ENCODE measurements at places on chromosomes 1 and 21.

DNA sequence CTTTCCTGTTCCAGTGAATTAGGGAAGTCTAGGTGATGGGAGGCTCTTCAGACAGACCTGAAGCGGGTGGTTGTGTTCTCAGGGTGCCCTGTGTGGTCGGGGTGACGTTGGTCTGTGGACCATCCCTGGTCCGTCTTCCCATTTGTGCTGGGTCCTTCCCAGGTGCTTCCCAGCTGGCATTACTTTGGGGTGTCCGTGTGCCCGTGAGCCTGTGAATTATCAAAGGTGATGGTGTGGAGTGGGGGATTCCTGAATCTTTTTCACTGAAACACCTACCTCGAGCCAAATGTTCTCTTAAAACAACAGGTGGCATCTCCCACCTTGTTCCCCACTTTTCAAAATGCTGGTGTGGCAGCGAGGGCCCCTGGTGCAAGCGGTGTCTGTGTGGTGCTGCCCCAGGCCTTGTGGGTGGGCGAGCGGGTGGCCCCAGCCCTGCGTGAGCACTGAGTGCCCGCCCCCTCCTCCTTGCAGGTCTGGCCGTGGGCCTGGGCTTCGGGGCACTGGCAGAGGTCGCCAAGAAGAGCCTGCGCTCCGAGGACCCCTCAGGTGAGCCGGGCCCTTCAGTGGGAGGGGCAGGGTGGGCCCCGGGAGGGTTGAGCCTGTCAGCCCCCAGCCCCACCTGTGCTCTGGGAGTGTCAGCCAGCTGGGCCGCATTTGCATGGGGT is 37.0 kb downstream of the COQ8A start:
- no peak for DNase-seq

DNA sequence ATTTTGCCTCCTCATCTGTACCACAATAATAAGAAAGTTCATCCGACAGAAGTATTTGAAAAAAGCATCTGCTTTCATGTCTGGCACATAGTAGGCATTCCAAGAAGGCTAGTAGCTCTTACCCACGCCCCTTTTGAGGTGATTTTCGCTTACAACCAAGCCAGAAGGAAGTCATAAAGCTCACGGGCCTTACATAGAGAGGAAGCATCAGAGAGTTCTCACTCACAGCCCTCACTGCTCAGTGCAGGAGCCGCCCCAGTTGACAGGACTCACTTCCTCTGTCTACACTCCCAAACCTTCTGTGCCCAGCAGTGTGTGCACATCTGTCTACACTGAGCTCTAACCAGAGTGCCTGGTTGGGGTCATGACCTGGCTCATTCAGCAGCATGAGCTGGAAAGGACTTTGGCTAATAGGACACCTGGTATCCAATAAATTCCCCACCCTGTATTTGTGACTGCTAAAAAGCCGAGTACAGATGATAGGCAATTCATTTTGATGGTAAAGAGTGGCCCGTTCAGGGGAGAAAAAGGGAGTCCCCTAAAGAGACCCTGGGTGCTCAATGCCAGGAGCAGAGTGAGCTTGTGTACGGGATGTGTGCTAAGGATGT is 36.8 kb upstream of the DUSP10 start:
- DNase-seq = no peak

GRCh38 chr1:236066054-236066453 is 1.2 kb upstream of the NID1 start:
- no peak for DNase-seq

- no peak for DNase-seq
Measured at GRCh38 chr1:118144684-118145083, 40.3 kb downstream of the SPAG17 start.

GRCh38 chr21:41582298-41582840 is 74.4 kb upstream of the TMPRSS2 start:
- DNase-seq = no peak

DNA sequence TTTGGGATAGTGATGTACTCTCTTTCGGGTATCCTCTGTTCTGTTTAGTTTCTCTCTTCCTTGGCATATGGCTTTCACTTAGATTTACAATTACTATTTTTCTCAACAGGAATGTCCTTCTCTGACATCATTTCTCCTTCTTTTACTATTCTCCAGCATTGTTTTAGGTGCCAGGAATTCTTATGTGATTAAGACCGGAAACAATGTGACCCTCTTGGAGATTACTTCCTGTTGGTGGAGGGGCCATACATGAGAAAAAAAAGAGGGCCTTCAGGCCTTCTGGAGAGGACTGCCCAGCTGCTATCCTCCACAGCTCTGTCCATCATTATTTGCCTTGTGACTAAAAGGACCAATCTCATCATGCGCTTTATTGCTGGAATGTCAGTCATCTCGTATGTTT is 50.4 kb upstream of the ADAMTS5 start:
- no peak for DNase-seq

DNA sequence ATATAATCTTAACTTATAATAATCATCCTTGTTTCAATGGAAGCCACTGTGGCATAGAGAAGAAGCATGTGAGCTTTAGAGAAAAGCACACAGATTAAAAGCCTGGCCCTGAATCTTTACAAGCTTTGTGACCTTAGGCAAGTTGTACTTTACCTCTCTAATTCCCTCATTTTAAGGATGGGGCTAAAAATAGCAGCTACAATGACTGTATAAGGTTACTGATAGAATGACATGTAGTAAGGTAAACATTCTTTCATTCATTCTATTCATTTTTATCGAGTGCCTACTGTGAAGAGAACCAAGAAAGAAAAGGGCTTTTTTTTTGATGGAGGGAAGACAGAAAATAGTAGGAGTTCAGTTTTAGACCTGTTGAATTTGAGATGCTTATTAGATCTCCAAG is 25.6 kb downstream of the CDKN2C start:
- no peak for DNase-seq

GRCh38 chr1:18606443-18607288 is 24.0 kb upstream of the PAX7 start:
- no peak for DNase-seq

GRCh38 chr1:201634261-201634660 is 95.3 kb downstream of the NAV1 start:
- no peak for DNase-seq

DNA sequence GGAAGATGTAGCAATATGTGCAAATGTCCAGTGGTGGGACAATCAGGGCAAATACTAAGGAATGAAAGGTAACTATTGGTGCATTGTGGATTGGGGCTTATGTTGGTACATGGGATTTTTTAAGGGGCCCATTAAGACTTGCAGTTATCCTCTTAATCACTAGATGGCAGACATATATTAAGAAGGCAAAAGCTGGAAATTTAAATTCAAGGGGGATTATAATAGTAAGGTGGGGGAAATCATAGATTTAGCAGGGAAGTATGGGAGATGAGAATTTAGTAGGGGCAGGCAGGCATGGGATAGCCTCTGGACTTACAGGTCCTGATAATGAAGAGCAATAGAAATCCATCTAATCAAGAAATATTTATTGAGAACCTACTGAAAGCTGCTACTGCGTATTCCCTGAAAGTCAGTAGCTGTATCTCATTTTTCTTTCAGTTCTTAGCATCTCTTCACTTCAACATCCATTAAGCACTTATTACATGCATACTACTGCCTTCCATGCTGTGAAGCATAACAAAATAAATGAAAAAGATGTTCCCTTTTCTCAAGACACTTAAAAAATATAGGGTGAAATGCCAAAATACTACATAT is 251.8 kb downstream of the CRB1 start:
- DNase-seq = no peak

GRCh38 chr21:45788198-45788597 is 144.7 kb downstream of the PCBP3 start:
- DNase-seq = no peak

DNA sequence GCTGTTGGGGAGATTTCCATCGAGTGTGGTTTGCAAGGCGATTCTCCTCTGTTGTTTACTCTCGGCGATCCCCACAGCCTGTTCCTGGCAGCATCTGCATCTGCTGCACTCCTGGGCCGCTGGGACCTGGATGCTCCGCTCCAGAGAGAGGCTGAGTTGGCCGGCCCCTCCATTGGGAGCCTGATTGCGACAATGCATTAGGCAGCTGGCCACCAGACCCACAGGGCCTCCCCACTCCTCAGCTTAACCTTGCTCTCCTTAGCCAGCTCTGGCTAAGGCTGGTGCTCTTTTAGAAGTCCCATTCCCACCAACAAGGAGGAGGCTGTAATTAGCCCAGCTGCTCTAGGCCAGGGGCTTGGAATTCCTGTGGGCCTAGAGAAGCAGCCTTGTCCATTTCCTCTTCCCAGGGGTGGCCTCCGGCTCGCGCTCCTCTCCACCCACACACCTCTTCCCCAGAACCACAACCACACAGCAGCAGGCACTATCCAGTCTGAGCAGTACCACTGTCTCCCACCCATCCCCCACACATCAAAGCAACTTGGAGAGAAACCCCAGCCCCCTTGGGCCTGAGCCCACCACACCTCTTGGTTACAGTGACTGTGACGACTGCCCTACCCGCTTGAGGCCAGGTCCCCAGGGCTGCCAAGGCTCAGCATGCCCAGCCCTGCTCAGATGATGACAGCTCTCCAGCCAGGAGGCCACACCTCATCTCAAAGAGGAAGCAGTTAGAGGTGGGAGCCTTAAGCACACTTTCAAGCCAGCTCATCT is 193.8 kb upstream of the EDN2 start:
- no peak for DNase-seq

DNA sequence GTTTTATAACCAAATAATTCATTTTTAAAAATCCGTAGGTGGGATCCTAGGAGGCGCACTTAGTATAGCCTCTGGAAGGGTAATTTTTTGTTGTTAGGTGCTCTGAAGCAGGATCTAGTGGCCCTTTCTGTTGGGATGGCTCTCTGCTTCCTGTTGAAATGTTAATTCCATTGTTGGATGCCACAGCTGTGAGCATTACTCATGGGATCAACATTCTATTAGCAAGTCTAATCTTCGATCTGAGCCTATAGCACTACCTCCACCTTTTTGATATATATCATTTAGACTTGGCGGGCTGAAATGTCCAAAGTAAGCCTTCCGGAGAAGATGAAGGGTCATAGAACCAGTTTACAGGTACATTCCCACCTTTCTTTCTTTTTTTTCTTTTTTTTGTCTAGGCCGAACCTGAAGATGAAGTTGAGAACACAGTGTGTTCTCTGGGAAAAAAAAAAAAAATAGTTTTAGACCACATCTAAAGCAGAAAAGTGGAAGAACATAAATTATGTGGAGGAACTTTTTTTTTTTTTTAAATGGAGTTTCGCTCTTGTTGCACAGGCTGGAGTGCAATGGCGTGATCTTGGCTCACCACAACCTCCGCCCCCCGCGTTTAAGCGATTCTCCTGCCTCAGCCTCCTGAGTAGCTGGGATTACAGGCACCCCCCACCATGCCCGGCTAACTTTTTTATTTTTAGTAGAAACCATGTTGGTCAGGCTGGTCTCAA is 1.4 kb downstream of the CXADR start:
- no peak for DNase-seq

DNA sequence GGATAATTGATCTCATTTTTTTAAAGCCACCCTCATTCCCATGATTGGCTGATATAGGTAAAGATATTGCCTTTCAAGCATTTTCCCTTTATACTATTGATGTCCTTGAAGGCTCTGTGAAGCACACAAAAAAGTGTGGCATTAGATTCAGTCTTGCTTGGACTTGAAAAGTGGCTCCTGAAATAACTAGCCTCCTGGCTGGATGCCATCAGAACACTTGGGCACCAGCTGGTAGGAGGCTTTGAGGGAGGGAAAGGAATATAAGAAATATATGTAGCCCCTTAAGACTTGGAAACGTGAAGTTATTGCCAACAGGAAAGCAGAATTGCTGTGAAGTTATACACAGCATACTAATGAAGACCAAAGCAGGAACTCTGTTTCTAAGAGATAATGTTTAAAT is 14.1 kb downstream of the MTR start:
- DNase-seq = no peak

- no peak for DNase-seq
Measured at GRCh38 chr1:8367571-8368194, 49.8 kb downstream of the SLC45A1 start.

GRCh38 chr1:11730429-11730891 is 5.5 kb upstream of the AGTRAP start:
- no peak for DNase-seq

DNA sequence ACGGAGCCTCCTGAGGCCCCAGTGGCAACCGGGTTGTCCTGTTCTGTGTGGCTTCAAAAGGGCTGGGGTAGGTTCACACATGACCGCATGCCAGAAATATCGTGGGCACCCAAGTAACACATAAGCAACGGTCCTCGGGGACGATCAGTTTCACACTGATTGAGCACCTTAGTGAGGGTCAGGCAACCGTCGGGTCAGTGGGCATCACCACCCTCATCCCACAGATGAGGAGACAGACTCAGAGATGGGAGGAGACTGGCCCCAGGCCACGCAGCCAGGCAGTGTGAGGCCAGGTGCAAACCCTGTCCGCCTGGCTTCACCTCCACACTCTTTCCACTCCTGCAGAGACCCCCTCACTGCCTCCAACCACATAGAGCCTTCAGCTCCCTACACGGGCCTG is 309.8 kb downstream of the MATN1 start:
- DNase-seq = no peak

GRCh38 chr1:42841010-42841409 is 5.4 kb upstream of the ZNF691 start:
- DNase-seq = no peak

- DNase-seq = no peak
Measured at GRCh38 chr21:40640266-40640789, 206.6 kb downstream of the DSCAM start.

DNA sequence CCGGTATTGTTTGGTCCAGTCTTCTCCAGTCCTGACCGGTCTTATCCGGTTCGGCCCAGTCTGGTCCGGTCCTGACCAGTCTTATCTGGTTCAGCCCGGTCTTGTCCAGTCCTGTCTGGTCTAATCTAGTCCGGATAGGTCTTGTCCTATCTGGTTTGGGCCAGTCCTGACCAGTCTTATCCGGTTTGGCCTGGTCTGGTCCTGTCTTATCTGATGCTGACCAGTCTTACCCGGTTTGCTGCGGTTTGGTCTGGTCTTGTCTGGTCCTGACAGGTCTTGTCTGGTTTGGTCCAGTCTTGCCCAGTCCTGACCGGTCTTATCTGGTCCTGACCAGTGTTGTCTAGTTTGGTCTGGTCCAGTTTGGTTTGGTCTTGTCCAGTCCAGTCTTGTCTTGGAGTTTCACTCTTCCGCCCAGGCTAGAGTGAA is 30.1 kb downstream of the DHX9 start:
- DNase-seq = no peak

GRCh38 chr21:38306433-38307141 is 49.8 kb downstream of the KCNJ15 start:
- no peak for DNase-seq

- no peak for DNase-seq
Measured at GRCh38 chr1:217673387-217673786, 42.2 kb downstream of the SPATA17 start.

GRCh38 chr1:222616525-222616924 is 1.4 kb upstream of the MIA3 start:
- no peak for DNase-seq
